ENCODE measurements at places on chromosomes 6 and 20.
A peak's percentile ranks its signal among the peaks of the same experiment; 100 is the strongest.

DNA sequence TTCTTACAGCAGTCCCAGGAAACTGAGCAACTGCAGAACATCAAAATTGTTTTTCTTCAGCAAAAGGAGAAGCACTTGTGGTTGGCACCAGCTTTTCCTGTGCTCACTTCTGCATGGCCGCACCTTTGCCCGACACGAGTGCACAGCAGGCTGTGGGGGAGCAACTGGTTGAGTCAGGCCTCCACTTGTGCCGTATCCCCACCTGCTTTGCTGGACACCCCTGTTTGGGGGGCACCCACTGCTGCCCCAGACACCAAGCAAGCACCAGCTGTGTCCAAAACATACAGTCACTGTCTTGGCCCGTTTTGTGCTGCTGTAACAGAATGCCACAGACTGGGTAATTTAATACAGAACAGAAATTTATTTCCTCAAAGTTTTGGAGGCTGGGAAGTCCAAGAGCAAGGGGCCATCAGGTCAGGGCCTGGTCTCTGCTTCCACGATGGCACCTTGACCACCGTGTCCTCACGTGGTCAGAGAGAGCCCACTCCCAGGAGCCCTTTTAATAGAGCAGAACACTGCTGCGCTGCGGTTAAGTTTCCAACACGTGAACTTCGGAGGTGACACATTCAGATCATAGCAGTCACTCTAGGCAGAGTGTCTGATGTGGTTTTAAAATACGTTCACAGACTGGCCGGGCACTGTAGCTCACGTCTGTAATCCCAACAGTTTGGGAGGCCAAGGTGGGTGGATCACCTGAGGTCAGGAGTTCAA is 8.7 kb upstream of the GMEB2 start:
- DNase-seq: peak; percentile 62

- no peak for DNase-seq
Observed at GRCh38 chr6:53011979-53012378, 16.9 kb upstream of the GSTA4 start.

DNA sequence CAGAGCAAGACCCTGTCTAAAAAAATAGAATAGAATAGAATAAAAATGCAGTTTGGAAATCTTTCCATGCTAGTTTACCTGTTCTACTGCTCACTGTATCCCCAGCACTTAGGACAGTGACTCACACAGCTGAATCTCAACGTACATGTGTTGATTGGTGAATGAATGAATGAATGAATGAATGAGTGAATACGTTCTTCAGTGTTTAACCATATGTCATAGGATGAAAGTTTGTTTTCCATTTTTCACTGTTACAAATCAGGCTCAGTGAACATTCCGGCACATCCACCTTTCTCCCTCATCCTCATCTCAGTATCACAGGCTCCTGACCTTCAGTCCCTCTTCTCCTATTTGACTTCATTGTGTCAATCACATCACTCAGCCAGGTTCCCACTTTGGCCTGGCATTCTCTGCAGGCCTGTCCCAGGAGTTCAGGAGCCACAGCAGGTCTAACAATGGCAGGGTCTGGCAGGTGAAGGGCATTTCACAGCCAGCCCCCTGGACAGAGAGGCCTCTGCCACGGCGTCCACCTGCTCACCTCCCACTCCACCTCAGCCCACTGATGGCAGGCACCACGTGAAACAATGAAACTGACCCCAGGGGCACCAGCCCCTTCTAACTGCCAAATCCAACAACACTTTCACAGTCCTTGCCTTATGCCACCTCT is 7.9 kb downstream of the ZC3H12D start:
- no peak for DNase-seq

DNA sequence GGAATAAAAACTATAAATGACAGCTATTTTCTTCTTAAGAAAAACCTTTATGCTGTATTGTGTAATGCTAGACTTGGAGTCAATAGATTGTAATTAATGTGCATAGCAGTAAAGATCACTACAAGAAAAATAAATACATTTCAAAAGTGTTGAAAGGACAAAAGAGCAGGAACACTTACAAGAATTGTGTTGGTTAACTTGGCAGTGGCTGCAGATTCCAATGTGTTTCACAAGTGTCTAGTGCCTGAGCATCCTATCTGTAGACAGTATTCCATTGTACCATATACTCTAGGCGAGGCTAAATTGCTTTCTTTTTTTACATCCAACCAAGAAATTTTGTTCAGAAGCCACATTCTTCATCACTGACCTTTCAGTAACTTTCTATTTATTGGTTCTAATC is 924.1 kb downstream of the EPHA7 start:
- DNase-seq: no peak

DNA sequence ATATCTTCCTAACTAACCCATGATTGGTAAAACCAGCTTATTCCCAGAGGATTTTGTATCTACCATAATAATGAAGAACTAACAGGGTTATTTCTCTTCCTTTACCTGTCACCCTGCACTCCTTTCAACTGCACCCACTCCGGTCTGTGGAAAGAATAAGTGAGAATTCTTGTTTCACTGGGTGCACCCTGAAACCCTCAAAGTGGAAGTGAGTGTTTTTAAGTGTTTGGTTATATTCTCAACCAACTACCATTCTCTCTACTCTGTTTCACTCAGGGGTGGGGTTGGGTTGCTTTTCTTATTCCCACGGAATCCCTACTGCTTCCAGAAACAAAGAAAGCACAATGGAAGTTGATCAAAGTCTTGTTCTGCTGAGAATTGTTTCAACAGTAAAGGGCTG is 42.6 kb upstream of the KHDRBS2 start:
- DNase-seq: no peak

GRCh38 chr6:22699151-22699550 is 129.8 kb downstream of the HDGFL1 start:
- DNase-seq: no peak

DNA sequence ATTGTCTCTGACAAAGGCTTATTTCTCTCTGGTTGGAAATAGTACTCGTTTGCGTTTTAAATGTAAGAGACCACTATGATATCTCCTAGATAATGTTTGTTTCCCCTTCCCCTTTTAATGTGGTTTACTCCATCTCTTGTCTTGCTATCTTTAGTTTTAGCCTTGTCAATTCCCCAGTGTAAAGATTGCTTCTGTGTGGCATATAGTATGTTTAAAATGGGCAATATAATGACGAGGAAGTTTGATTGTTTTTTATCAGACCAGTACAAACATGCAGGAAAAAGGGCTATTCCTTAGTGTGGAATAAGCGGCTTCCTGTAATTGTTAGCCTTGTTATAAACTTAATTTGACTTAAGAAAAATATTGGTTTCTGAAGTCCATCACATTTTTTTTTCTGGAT is 3.1 kb downstream of the QKI start:
- no peak for DNase-seq

DNA sequence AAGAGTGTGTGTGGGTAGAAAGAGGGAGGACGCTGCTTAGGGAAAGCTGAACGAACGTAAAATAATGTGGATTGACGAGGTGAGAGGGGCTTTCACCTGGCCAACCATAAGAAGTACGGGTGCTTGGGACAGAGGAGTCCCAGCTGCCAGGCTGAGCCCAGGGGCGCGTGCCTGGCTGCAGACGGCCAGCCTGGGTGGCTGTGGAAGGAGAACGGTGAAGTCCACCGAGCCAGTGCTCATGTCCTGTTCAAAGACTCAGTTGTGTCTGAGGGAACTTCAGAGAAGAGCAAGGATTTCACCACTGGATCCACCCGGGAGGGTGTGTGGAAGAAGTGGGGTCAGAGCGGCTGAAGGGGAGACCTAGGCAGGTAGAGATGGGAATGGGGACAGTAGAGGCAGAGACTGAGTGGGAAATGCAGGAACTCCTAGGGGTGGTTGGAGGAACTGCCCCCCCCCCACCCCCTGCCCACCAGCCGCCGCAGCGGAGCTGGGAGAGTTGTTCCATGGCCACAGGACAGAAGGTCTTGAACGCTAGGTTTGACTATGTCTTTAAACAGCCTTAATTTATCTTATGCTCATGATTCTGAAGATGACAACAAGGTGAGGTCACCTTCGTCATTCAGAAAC is 68.1 kb upstream of the TBXT start:
- no peak for DNase-seq

- DNase-seq: no peak
Observed at GRCh38 chr20:56933331-56933698, 304.2 kb downstream of the TFAP2C start.

- DNase-seq: no peak
Observed at GRCh38 chr6:34017106-34017805, 128.6 kb downstream of the GRM4 start.

DNA sequence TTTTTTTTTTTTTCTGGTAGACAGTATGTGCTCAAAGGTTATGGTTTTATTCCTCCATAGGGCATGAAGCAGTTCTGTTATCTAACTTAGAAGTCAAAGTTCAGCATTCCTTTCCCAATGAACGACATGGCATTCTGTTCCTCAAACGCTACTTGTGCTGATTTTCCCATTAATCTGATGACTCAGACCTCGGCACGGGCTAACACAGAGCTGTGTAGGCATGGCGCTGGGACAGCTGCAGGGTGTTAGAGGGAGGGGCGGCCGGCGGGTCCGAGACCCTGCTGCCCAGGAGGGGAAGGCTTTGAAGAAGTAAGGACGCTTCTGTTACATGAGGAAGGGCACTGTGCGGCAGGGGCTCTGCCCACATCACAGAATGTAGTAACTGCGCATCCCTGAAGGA is 93.6 kb upstream of the AGPAT4 start:
- DNase-seq: no peak

DNA sequence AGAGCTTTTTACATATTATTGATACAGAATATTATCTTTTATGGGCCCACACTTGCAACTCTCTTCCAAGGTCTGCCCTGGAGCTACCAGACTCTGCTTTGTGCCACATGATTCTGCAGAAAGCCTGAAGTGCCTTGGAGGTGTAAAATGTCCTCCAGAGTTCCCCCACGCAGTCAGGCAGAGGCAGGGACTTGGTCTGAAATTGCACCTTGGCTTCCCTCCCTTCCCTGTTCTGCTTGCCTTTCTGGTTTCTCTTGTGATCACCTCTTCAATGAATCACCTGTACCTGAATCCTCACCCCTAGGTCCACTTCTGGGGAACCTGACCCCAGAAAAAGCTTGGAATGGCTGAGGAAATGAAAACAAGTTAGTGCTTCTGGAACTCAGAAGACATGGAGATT is 43.0 kb upstream of the TGM2 start:
- DNase-seq: no peak

DNA sequence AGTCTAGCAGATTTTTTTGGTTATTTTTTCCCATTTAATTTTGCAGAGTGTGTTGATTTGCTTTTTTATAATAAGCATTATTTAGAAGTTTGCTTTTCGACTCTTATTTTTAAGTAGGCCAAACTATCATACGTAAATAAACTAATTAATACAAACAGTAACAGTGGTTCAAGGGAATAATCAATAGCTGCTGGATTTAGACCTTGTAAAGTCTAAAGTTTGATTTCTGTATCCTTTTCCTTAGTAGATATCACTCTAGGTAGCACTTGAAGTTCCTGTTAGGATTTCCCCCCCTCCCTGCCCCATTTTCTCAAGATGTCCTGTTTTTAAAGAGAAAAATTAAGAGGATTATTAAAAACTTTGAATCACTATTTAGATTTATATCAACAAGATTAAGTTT is 136.1 kb downstream of the B3GAT2 start:
- DNase-seq: no peak

- no peak for DNase-seq
Observed at GRCh38 chr6:16452348-16452747, 214.0 kb downstream of the GMPR start.

DNA sequence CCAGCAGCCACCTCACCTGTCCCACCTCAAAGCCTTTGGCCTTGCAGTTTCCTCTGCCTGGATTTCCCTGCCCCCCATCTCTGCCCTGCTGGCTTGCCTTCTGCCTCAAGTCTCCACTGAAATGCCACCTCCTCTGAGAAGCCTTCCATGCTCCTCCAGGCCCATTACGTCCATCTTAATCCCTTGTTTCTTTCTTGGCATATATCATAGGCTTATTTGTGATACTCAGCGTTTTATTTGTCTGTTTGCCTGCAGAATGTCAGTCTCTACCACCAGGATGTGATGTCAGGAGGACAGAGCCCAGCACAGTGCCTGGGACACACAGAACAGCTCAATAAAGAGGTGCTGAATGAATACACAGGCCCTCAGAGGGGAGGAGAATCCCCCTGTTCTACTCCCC is 24.4 kb upstream of the TLDC2 start:
- DNase-seq: no peak

Measured in activated naive CD4-positive, alpha-beta T cell (primary cell).